ENCODE measurements at places on chromosomes 16 and 17.

- no peak for DNase-seq
These were observed 80.5 kb downstream of the SNX11 start for GRCh38 chr17:48187872-48188608.

DNA sequence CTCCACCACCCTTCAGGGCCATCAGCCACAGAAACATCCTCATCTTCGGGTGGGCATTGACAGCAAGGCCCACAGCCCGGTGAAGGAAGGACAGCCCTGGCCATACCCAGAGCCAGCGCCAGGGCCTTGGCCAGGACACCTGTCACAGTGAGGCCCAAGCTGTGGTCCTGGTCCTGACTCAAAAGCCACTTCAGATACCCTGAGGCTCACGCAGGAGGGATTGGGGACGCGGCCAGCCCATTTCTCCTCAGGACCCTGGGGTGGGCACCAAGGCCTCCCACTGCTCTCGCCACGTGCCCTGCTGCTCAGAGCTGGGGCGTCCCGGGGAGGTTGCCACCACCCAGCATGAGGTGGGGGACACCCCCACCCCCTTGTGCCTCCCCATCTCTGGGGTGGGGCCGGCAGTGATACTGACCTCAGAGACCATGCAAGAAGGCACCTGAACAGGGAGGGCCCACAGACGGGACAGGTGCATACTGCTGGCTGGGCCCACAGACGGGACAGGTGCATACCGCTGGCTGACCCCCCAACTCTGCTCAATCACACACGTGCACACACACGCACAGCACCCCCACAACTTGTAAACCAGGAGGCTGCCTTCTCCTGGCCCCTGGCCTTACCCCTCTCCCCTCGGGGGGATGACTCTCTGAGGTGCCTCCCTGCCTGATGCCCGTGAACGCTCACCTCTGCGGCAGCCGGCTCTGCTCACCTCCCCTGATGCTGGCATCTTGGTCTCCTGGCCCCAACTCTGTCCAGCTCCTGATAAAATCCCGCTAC lies 14.2 kb downstream of the SLC7A5 start:
- no peak for DNase-seq

- DNase-seq = no peak
These were observed 6.2 kb downstream of the PCGF2 start for GRCh38 chr17:38741921-38742410.

GRCh38 chr17:17712268-17712924 lies 31.1 kb downstream of the RAI1 start:
- DNase-seq = no peak

DNA sequence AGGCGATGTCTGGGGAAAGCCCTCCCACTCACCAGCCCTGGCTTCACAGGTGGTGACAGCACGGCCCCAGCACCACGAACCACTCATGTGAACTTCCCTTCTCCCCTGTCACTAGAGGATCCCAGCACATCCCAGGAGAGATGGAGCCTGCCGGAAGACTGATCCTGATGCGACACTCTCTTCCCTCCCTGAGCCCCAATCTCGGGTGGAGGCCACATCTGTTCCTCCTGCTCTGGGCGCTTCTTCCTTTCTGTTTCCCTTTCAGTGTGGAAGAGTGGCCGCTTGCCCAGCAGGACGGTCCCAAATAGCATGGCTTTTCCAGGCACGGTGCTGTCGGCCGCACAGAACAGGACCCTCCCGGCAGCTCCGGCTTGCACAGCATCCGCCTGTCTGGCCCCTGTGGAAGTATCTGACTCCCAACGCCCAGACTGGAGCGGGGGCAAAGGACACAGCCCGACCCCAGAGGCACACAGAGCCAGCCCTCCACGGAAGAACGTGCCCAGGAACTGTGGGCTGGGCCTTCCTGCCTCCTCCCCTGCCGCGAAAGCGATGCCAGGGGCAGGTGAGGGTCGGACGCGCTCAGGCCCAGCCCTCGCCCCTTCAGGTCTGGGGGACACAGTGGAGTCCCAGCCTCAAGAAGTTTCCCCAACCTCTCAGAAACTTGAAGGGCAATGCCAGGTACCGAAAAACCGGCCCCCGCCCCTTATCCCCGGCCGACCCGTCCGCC lies 37.6 kb downstream of the CBFA2T3 start:
- no peak for DNase-seq

DNA sequence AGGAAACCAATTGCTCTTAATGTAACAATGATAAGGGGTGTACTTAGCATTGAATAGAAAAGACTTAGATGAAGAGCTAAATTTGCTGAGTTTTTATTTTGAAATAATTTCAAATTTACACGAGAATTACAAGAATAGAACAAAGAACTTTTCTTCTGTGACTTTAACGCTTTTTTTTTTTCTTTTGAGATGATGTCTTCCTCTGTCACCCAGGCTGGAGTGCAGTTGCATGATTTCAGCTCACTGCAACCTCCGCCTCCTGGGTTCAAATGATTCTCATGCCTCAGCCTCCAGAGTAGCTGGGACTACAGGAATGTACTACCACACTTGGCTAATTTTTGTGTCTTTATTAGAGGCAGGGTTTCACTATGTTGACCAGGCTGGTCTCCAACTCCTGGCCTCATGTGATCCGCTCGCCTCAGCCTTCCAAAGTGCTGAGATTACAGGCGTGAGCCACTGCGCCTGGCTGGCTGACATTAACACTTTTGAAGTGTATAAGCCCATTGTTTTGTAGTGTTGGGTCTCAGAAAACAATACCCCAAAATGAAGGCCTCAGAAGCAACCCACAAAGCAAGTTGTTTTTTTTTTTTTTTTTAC lies 2.1 kb downstream of the TEN1 start:
- DNase-seq = no peak

GRCh38 chr17:62888148-62888547 lies 77.9 kb upstream of the TANC2 start:
- DNase-seq = no peak

- DNase-seq = no peak
These were observed 122.2 kb downstream of the C16orf78 start for GRCh38 chr16:49495596-49496355.

DNA sequence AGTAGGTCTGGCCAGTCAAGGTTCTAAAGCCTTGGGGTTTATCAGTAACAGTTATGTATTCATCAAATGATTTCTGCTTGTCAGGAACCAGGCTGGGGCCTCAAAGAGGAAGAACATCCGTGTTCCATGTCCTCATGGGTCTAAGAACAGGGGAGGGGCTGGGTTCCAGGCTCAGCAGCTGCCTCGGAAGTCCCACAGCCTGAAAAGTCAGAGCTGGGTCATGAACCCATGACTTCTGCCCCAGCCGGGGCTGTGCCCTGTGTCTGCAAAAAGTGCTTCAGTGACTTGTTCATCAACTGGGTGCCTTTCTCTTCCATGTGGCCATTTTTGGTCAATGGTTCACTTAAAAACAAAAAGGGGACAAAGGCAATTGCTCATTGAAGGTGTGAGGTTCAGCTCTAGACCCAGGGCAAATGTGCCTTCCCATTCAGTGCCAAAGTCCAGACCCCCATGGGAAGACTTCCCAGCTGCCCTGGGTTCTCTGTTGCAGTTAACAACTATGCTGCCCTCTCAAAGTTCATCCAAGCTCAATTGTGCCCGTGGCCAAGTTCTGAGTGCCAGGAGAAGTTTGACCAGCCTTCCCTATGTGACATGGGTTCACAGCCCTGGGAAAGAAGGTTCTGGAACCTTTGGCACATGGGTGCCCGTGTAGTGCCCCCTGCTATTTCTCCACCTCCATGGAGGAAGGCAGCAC lies 18.5 kb downstream of the TBKBP1 start:
- no peak for DNase-seq

GRCh38 chr17:63171428-63172393 lies 205.7 kb downstream of the TANC2 start:
- no peak for DNase-seq

DNA sequence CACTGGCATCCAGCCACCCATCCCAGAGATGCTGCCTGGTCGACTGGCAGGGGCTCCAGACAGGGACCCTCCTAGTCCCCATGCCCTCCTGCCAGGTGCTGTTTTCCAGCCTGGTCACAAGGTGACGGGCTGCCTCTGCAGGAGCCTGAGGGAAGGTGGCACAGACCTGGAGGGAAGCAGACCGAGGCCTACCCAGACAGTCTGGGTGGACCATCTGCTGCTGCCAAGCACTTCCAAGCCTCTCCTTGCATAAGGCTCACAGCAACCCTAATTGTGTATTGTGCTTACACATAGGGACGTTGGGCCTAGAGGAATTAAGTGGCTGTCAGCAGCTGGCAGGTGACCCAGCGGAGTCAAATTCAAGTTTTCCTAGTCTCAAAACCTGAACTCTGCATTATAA lies 90.1 kb upstream of the KCNJ18 start:
- DNase-seq = no peak

DNA sequence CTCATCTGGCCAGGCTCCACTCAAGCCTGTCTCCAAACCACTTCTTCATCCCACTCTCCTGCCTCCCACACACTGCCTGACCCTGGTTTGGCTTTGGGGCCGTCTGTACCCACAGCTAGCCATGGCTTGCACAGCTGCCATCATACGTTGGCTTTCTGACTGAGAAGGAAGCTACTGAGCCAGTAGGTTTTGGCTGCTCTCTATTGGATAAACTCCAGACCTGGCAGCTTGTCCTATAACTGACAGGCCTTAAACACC lies 3.9 kb downstream of the MIF4GD start:
- no peak for DNase-seq

DNA sequence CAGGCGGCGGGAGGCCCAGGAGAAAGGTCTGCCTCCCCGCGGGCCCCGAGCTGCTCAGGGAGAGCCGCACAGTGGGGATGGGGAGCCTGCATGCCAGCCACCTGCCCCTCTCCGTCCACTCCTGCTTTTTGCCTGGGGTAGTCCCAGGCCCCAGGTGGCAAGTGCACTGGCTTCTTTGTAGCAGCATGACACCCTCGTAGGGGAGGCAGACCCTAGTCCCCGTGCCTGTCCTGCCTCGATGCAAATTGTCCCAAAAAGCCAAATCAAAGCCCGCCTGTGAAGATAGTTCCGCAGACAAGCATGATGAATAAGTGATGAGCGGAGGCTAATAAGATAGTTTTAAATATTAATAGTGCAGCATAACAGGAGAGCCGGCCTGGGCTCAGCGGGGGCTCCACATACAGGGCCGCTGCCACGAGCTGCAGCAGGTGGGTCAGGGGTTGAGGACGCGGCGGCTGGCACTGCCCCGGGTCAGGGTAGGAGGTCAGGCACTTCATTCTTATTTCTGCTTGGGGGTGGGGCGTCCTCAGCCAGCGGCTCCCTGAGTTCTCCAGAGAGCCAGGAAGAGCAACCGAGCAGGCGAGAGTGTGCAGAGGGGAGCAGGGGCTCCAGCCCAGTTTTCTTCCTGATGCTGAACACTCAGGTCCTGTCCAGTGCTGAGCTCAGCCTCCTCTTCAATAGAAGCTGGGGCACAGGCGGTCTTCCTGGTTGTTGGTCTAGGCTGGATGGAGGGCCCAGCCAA lies 26.8 kb downstream of the GINS2 start:
- no peak for DNase-seq

DNA sequence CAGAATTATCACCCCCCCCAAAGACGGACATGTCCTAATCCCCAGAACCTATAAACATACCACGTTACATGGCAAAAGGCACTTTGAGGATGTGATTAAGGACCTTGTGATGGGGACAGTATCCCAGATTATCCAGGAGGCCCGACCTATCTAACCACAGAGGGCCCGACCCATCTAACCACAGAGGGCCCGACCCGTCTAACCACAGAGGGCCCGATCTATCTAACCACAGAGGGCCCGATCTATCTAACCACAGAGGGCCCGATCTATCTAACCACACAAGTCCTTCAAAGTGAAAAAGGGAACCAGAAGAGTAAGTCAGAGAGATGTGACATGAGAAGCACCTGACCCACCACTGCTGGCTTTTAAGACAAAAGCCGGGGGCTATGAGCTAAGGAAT lies 56.8 kb downstream of the ANKFY1 start:
- DNase-seq = no peak

- DNase-seq = no peak
These were observed 33.4 kb downstream of the BRD7 start for GRCh38 chr16:50335196-50335958.

GRCh38 chr17:7328840-7329373 lies at the start of gene NEURL4:
Gene NEURL4 (minus strand): TSS chr17:7329335. CDS start chr17:7329312, 23 bp downstream.
- no peak for DNase-seq

DNA sequence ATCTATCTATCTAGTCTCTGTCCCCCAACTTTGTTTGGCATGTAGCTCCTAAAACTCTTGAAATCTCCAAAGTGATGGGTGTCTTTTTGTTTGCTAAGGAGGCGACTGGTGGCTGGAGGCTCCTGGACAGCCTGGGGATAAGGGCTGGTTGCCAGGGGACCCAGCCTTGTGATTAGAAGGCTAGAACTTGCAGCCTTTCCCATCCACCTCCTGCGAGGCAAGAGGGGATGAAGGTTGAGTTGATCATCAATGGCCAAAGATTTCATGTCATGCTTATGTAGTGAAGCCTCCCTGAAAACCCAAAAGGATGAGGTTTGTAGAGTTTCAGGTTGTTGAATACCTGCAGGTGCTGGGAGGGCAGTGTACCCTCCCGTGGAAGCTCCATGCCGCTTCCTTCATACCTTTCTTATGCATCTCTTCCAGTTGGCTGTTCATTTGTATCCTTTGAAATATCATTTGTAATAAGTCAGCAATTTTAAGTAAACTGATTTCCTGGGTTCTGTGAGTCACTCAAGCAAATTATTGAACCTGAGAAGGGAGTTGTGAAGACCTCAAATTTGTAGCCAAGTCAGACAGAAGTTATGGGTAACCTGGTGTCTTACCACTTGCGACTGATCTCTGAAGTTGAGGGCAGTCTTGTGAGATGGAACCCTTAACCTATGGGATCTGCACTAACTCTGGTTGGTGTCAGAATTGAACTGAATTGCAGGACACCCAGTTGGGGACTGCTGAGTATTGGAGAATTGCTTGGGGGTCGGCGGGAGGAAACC lies 202.4 kb downstream of the SEC14L1 start:
- DNase-seq = no peak

DNA sequence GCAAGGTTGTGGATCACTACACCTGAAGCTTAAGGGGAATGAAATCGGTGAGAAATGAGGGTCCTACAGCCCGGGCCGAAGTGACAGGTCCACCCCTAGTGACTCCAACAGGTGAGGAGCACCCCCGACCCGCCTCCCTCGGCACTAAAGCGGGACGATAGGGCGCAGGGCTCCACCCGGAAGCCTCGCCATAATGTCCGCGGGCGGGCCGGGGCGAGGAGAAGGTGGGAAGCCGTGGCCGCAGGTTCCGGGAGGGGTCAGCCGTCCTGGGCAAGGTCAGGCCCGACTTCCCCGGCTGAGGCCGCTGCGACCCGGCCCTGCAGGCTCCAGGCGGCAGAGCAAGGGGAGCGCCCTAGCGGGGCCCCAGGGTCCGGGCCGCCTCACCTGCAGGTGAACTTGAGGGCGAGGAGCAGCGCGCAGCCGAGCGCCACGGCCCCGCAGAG lies 543 bp downstream of the TXNDC11 start:
- DNase-seq = peak; percentile 65
